Suppressor macrophage (primary cell): ENCODE measurements at places on chromosomes 6 and 20.

DNA sequence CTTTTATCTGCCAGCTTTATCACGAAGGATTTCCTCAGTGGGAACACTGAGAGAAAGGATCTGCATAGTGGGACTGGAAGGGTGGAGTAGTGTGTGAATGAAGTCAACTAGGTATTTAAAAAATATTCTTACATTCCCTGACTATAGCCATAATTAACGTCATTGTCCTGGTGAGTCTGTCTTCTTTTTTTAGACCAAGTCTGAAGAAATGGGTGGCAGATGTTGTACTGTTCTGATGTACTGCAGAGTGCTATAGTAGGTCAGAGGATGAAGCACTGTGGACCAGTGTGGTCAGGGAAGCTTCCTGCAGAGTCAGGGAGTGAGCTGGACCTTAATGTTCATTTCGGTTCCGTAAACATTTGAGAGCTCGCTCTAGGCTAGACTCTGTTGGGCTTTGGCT is 11.9 kb downstream of the TULP4 start:
- DNase-seq, result no peak

DNA sequence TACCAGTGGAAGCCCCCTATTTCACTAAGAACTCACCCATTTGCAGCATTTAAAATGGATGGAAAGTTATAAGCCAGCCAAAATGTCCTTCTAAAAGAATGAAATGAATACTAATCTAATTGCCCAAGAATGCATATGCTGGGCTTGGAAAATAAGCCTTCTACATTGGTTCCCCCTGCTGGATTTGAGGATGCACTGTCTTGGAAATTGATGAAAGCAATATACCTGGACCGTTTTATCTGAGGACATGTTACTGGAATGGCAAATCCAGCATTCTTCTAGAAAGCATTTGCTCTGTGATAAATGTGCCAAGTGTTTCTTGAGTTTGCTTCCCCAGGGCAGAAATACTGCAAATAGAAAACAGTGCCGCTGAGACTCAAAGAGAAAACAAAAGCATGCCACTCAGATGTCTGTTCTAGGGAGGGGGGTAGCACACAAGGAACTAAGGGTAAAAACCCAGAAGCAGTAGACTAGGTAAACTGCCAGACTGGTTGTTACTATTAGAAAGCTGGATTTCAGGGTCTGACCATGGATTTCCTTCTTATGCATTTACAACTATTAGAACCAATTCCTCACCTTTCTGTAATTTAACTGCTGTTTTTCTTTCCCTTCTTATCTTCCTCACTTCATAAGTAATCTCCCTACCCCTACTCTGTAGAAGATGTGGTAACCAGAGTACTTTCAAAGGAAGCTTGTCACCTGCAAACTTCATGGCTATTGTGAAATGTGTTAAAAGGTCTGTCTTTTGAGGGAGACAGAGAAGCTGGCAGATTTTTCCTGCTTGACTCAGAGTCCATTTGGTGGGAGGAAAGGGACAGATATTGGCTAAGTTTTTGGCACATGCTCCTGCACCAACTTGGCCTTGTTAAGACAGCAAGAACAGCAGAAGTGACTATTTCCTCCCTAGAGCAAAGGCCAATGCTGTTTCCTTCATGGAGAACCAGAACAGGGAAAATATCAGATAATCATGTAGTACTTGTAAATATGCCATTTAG is 642.6 kb downstream of the KIF16B start:
- peak; percentile 16 for DNase-seq

- peak; percentile 92 for DNase-seq
Measured at GRCh38 chr20:37384683-37385174, 38.8 kb downstream of the SRC start.

- no peak for DNase-seq
Measured at GRCh38 chr6:142880201-142880600, 64.8 kb downstream of the HIVEP2 start.

DNA sequence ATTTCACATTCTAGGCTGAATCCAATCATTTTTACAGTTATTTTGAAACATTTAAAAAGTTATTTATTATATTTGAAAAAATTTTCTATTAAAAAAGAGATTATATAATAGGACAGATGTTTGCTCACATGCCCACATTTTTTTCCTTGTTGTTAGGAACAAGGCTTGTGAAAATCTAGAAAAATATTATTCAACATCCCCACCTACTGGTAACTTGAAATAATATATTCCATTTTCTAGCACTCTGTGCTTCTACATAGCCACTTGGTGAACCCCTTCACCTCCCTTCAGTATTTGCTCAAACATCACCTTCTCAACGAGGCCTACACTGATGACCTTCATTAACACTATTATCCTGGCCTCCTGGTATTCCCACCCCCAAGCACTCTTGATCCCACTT is 18.3 kb upstream of the GPRC6A start:
- no peak for DNase-seq

DNA sequence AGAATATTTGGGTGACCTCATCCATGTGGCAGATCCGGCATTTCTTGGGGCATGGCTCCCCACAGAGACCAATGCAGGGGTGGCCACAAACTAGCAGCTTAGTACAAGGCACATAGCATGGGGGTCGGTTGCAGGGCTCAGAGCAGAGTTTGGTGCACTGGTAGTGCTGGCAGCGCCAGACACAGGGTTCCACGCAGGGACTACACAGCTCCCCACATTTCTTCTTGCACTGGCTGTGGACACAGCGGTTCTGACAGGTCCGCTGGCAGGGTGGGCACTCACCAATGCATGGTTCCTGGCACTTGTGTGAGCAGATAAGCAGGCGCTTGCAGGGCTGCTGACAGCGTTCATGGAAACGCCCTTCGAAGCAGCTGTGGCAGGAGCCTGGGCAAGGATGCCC is 29.1 kb downstream of the DDX27 start:
- DNase-seq, result no peak

DNA sequence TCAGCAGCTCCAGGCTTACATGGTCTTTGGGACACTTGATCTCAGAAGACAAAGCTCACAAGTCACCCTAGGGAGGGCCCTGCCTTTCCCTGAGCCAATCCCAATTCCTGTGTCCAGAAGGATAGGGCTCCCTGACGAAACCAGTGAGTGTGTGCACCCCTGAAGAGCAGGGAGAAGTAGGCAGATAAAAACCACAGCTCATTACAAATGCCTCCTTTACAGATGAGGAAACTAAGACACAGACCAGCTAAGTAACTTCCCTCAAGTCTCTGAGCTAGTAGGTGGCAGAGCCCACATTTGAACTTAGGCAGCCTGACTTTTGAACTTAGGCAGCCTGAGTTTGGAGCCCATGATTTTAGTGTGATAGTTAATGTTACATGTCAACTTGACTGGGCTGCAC is 6.7 kb upstream of the ZFAND3 start:
- DNase-seq, result peak; percentile 83

DNA sequence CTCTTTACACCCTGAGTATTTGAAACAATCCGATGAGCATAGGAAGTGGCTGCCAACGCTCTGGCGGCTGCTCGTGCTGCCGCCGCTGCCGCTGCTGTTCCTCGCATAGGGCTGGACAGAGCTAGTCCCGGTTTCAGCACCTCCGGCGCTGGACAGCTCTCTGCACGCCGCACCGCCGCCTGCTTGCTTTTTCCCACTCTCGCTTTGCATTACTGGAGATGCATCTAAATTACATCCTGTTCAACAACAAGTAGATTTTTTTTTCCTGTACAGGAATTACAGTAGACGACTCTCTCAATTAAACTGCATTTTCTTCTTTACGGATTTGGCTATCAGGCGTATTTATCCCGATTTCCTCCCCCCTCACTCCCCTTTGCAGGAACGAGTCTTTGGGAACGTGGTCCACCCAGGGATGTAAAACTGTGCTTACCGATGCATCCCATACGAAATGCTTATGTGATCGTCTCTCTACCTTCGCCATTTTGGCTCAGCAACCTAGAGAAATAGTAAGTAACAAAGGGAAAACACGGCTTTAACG is 563.8 kb downstream of the LMBRD1 start:
- DNase-seq, result peak; percentile 67

- no peak for DNase-seq
Measured at GRCh38 chr20:12113468-12114371, 196.0 kb downstream of the BTBD3 start.

- no peak for DNase-seq
Measured at GRCh38 chr20:4767084-4767483, 45.4 kb downstream of the PRND start.

DNA sequence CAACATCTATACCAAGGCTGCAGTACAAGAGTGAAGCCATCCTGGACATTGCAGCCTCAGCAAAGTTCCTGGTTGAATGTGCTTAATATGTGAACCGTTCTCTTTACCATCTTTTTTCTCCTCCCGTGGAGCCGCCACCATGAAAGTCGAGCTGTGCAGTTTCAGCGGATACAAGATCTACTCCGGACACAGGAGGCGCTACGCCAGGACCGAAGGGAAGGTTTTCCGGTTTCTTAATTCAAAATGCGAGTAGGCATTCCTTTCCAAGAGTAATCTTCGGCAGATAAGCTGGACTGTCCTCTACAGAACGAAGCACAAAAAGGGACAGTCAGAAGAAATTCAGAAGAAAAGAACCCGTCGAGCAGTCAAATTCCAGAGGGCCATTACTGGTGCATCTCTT is 8.4 kb upstream of the LINC00237 start:
- DNase-seq, result no peak

DNA sequence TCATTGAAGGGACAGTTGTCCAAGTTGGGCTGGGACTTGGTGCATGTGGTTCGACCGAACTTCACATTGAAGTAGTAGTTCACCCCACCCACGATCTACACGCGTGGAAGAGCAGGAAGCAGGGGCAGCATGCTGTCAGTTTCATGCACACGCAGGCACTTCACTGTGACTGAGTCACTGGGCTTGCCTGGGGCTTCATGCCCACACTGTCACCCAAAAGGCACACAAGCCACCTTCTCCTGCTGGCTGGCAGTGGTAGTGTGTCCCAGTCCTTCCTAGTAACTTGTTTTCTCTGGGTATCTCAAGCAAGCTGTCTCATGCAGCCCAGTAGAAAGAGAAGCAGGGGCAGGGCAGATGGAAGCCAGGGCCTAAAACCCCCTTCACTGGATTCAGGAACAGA is 2.0 kb downstream of the CST5 start:
- DNase-seq, result no peak

DNA sequence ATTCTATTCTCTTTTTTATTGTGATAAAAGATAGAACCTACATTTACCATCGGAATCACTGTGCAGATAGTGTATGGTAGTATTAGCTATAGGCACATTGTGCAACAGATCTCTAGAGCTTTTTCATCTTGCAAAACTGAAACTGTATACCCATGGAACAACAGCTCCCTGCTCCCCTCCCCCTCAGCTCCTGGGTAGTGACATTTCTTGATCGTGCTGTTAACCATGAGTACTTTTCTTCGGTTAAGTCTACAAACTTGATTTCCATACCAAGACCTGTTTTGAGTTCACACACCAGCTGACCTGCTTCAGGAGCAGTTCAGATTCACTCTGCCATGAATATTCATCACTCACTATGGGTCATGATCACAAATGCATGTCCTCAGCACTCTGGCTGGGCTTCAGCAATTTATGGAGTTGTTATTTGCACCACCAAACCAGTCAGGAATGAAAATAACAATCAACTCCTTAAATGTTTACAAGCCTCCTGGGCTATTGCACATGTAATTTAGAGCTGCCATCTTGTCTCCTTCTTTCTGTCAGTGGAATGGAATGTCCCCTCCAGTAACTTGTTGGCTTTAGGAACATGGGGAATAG is 32.8 kb downstream of the PRDM1 start:
- DNase-seq, result no peak

GRCh38 chr20:46767127-46767761 is 57.8 kb downstream of the SLC2A10 start:
- DNase-seq, result peak; percentile 49

- DNase-seq, result no peak
Measured at GRCh38 chr6:102038964-102039363, 645.5 kb downstream of the GRIK2 start.

DNA sequence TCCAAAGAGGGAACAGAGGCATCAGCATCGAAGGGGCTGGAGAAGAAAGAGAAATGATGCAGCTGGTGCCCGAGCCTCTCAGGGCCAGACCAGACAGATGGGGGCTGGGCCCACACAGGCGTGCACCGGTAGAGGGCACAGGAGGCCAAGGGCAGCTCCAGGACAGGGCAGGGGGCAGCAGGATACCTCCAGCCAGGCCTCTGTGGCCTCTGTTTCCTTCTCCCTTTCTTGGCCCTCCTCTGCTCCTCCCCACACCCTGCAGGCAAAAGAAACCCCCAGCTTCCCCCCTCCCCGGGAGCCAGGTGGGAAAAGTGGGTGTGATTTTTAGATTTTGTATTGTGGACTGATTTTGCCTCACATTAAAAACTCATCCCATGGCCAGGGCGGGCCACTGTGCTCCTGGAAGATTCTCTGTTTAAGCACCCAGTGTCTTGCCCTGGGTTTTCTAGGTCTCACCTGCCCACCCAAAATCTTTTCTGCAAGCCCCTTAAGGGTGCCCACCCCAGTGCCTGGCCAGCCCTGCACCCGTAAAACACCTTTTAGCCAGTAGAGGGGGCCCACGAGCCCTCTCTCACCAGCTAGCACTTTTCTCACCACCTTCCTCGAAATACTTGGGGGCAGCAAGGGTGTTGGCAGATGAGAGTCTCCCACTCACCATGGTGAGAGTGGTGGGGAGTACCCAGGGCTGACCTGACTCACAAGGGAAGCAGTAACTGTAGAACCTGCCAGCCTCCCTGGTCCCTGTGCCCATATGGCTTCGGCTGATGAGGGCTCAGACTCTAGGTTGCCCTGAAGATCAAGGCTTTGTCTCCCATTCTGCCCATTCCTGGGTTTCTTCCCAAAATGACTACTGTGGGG is 35.7 kb upstream of the ID1 start:
- DNase-seq, result peak; percentile 63

GRCh38 chr20:63320041-63320511 is 27.1 kb downstream of the COL20A1 start:
- no peak for DNase-seq

DNA sequence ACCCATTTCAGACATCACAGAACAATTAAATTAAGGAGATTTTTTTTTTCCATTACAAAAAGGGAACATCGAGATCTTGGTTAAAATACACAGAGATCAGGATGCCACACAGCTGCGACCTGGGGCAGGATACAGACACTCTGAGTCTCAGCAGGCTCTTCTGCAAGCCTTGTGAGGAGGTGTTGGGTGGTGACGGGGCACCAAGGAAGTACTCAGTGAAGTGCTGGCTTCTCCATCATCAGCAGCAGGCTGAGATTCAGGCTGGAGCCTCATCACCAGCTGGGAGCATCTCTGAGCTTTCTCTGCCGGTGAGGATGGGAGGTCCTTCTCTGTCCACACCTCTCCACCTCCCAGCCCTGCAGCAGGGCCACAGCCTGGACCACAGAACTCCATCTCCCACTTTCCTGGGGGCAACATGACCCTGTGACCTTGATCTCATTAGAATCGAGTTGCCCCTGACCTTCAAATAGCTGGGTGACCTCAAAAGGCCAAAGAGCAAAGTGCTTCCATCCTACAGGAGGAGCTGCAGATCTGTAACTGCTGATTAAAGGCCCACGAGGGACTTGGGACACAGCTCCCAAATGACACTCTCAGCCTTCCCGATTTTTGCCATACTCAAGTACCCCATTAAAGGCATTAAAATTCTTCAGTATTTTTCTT is 16.0 kb downstream of the PMEPA1 start:
- DNase-seq, result no peak
